ENCODE measurements at places on chromosomes 3 and 15.

DNA sequence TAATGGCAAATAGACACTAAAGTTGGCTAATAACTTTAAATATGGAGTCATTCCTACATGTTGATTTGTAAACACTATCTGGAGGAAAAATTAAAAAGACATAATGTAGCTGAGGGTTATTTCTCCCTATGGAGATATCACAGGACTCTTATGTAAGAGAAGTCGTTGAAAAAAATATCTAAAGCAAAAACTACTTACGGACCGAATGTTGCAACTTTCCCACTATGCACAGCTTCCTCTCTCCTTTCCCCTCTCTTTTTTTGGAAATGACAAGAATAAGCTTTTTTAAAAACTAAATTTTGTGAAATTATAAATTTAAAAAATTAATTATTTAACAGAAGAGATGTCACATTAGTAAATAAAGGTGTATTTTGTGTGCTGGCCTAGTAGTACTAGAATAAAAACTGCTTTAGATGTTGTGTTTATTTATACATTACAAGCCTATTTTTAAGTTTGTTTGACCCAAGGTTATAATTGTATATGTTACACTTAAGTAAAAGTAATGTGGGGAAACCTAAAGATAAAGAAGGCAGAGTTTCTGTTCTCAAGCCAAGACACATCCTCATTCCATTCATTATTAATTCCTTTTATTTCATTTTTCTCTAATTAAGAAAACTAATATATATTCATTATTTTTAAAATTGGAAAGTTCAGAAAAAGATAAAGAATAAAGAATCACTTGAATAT, 20.7 kb upstream of the PPARG start:
- DNase-seq, result no peak

- no peak for DNase-seq
Measured at GRCh38 chr3:6260551-6261191, 600.2 kb upstream of the GRM7 start.

DNA sequence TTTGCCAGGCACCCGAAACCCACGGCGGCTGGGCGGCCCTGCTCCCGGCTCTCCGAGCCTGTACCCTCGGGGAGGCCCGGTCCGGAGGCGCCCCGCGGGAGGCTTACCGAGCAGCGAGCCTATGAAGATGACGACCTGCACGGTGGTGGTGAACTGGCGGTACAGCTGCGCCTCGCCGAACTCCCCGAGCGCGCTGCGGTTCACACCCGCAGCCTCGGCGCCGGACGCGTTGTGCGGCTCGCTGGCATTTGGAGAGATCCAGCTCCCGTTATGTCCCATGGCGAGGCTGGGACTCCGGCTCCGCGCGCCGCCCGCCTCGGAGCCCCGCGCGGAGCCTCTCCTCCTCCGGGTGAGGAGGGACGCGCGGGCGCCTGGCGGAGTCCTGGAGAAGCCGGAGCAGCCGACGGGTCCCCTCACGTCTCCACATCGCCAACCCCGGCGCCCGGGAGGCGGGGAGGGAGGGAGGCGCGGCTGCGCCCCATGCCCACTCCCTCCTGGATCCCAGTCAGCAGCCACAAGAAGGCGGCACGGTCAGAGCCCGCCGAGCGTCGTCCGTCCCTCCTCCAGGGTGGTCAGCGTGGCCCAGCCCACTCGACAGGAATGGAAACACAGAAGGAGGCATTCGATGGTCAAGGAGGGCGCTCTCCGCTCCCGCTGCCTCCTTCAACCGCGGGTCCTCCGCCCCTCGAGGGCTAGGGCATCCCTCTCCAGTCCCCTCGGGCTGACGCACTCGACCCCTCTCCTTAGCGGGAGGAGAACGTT, at the start of gene GPR176:
Gene GPR176 (minus strand): TSS at position 519 of the 762 bp plus-strand sequence. CDS start 240 bp downstream, at position 279.
- DNase-seq, result peak; percentile 84

- DNase-seq, result no peak
Measured at GRCh38 chr3:135865085-135865484, 100.4 kb upstream of the PPP2R3A start.

GRCh38 chr3:71456826-71457225, 126.7 kb downstream of the FOXP1 start:
- DNase-seq, result no peak

DNA sequence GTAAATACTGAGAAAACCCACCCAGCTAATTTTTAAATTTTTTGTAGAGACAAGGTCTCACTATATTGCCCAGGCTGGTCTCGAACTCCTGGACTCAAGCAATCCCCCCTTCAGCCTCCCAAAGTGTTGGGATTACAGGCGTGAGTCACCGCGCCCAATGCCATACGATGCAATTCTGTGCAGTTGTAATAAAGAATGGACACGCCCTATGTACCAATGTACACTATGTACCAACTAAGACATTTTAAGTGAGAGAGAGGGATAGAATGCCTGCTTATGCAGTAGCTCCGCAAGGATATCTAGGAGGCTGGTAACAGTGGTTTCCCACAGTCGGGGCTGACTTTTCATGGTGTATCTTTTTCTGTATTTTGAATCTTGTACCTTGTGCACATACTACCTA, 14.6 kb downstream of the ZNF710 start:
- DNase-seq, result no peak

- no peak for DNase-seq
Measured at GRCh38 chr3:87191175-87191574, 35.9 kb upstream of the CHMP2B start.

DNA sequence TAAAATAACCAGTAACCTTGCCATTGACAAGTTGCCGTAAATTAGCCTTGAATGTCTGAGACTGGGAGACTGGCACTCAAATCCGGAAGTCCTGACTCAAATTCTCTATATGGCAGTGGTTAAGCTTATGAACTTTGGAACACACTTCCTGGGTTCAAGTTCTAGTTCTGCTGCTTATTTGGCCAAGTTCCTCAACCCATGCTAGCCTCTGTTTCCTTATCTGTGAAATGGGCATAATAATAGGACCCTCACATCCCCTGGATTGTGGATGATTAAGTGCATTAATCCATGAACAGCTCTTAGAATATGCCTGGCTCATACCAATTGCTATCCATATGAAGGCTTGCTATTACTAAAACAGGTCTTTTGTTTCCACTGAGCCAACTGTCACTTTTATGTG, 311.5 kb downstream of the EDEM1 start:
- no peak for DNase-seq

- no peak for DNase-seq
Measured at GRCh38 chr3:72579581-72580245, 268.5 kb downstream of the SHQ1 start.

GRCh38 chr15:45276831-45277230, 24.8 kb downstream of the SLC28A2 start:
- DNase-seq, result no peak

GRCh38 chr15:66408675-66409282, 22.1 kb downstream of the MAP2K1 start:
- no peak for DNase-seq

- no peak for DNase-seq
Measured at GRCh38 chr15:79897701-79898113, 893 bp upstream of the MTHFS start.

- DNase-seq, result peak; percentile 30
Measured at GRCh38 chr3:134087060-134087974, 57.6 kb upstream of the SLCO2A1 start.

- no peak for DNase-seq
Measured at GRCh38 chr3:121483290-121483689, 62.5 kb downstream of the POLQ start.

DNA sequence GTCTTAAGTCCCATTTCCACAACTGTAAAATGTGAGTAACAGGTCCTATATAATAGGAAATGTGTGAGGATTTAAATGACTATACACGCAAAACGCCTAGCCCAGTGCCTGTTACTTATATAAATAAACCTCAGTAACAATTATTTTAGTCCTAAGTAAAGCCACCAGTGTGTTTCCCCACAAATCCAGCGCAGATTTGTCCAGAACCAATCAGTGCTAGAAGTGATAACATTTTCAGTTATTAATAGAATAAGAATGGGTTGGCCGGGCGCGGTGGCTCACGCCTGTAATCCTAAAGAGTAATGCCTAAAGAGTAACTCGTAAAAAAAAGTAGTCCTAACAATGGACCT, 561 bp downstream of the RPAP1 start:
- DNase-seq, result no peak

All from endodermal cell (in vitro differentiated cells).